GM12878 (cell line): ENCODE measurements at places on chromosomes 16 and 17. TPM values are rescaled to one million over a fixed set of nuclear protein-coding genes. Genes with fewer than 3 reads are reported as not detected.

OR1A1 gene
- not detected in 2 replicates for total RNA-seq

ASGR1 gene
- total RNA-seq: 0.43 TPM in 1 of 2 replicates, not detected in the other

TLCD3A gene
- 23.6 and 27.9 TPM in 2 replicates for total RNA-seq

SLC16A13 gene
- 11.9 and 12.1 TPM in 2 replicates for total RNA-seq

CLEC19A gene
- not detected in 2 replicates for total RNA-seq

ASPA gene
- total RNA-seq: not detected in 2 replicates

GPR139 gene
- total RNA-seq: not detected in 2 replicates

TSEN54 gene
- 37.3 and 41.2 TPM in 2 replicates for total RNA-seq

CSH1 gene
- not detected in 2 replicates for total RNA-seq

MED13 gene
- 47.5 and 49.5 TPM in 2 replicates for total RNA-seq

KRTAP1-1 gene
- not detected in 2 replicates for total RNA-seq

ACAP1 gene
- total RNA-seq: 245 and 257 TPM in 2 replicates

DNA sequence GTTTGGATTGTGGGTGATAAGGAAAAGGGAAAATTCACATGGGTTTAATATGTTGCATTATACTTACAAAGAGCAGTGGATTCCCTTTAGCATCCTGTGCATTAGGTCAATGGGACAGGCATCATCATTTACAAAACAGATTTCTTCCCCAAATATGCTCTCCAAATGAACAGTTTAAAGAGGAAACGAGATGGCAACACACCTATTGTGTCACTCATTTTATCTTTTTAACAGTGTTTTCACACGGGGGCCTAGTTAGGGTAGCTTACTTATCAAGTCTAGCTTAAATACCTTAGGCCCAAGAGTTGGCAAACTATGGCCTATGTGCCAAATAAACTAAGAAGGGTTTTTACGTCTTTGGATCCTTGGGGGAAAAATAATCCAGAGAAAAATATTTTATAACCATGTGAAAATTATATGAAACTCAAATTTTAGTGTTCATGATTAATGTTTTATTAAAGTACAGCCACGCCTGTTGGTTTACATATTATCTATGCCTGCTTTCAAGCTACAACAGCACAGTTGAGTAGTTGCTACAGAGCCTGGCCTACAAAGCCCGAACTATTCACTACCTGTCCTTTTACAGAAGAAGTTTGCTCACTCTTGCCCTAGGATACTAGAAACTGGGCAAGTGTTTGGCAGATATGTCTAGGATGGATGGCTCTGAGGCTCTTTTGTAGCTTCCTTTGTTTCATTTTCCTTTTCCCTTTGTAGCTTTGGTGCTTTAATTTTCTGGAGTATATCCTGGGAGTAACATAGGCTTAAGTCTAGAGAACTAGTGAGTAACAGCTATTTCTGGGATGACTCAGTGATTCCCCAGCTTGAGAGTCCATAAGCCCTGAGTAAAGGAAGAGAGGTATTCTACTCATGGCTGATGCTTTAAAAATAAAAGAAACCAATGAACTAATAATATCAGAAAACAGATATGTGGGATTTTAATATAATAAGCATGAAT, 12.4 kb downstream of the NUP93 start:
- no peaks in the 10 kb centered on the region for H3K4me1 ChIP-seq
- no peaks in the 10 kb centered on the region for H3K36me3 ChIP-seq
- no peak overlapping the region for H3K27ac ChIP-seq
- no peak for DNase-seq
- no peaks in the 10 kb centered on the region for H3K27me3 ChIP-seq
- no peak overlapping the region for H3K4me3 ChIP-seq

GRCh38 chr17:74842599-74843351, 16.9 kb downstream of the GRIN2C start:
- no peaks in the 10 kb centered on the region for H3K27me3 ChIP-seq
- H3K4me3 ChIP-seq: no peak overlapping the region
- no peak for DNase-seq

DNA sequence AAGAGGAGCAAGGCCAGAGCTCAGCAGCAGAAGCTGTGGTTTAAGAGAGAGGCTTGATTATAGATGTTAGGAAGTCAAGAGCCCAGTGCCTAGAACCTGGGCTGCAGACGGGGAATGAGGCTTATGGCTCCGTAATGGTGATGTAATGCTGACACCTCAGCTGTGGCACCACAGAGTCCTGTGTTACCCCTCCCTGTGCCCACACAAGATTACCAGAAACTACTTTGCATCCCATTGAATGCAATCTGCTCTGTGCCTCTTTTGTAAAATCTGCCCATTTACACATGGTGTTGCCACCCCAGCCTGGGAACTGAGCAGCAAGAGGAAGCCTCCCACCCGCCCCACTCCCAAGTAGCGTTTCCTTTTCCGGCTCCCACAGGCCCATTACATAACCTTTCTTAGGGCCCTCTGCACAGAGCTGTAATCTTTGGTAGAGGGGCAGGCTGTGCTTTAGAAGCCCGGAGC, 57.0 kb downstream of the PITPNC1 start:
- H3K4me3 ChIP-seq: no peak overlapping the region
- H3K4me1 ChIP-seq: peaks cover 29% of the 10 kb centered on the region
- H3K36me3 ChIP-seq: no peaks in the 10 kb centered on the region

DNA sequence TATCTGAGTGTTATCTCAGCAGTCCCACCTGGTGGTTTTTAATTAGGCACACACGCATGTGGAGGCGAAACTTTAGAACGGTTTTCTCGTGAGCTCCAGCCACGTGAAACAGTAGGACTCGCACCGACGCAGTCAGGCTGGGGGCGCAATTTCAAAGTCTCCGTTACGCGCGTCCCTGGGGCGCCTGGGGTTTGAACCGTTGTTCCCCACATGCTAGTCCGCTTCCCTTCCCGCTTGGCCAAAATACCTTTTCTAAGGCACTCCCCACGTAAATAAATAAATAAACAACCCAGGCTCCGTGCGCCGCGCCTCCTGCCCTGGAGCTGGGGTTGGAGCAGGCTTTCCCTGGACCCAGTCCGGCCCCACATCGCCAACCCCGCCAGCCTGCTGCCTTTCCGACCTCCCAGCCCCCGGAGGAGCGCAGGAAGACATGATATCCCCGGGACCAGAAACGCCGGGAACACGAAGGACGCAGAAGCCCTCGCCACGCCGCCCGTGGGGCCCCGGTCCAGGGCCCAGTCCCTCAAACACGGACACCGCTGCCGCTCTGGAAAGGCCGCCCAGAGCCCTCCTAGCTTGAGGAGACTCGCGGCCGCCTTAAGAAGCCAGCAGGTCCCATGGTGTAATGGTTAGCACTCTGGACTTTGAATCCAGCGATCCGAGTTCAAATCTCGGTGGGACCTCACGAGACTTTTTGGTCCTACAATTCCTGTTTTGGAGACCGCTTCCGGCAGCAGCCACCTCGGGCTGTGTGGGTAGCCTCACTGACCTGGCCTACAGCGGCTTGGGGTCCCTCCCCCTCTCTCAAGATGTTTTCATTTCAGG, 18.2 kb downstream of the GNGT2 start:
- H3K27ac ChIP-seq: peak overlapping the region; percentile 98
- no peaks in the 10 kb centered on the region for H3K27me3 ChIP-seq
- H3K36me3 ChIP-seq: no peaks in the 10 kb centered on the region
- peak; percentile 77 for DNase-seq
- peaks cover 28% of the 10 kb centered on the region for H3K4me1 ChIP-seq

DNA sequence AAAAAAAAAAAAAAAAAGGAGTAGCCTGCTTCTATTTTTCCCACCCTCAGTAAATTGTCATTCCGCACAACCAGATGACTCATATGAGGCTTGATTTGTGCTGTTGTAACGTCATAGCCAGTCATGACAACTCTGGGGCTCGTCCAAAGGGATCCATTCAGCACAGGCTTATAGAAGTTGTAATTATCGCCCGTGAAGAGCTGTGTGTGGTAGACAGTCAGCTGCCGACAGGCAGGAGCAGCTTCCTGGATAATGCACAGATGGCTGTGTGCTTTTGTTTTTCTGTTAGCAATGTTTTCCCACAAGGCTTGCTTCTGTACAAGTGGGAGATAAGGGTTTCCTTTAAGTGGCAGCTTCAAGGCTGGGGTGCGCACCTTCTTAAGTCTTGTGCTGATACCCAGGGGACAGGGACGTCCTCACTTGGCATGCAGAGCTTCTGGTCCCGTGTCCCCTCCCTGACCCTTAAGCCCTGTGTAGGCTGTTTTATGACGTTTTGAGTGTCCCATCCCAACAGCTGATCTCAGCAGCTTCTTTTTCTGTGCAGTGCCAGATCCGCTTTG, 26.0 kb downstream of the SNX29 start:
- peaks cover 15% of the 10 kb centered on the region for H3K36me3 ChIP-seq
- DNase-seq: no peak
- no peak overlapping the region for H3K27ac ChIP-seq

DNA sequence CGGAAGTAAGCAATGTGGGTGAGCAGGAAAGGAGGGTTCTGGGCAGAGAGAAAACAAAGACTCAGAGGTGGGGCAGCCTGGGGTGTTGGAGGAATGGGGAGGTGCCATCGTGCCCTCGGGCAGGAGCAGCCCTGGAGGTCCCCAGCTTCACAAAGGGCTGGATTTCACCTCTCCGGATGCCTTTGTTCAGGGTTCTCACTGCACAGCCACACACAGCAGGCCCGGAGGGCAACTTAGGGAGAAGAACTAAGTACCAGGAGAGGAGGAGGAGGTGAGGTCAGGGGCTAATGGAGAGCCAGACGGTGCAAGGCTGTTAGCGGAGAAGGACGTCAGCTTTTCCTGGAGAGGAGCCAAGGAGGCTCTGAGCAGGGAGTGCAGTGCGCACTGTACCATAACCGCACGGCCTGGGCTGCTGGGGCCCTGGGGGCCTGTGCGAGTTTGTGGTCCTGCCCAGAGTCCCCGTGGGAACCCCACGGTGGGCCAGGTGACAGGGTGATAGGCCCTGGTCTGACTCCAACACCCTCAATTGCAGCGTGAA, 9.3 kb downstream of the ARRB2 start:
- H3K36me3 ChIP-seq: peaks cover 8% of the 10 kb centered on the region
- no peak overlapping the region for H3K4me3 ChIP-seq
- DNase-seq: no peak
- no peak overlapping the region for H3K27ac ChIP-seq
- no peaks in the 10 kb centered on the region for H3K27me3 ChIP-seq

GRCh38 chr16:57020651-57021050, 31.3 kb downstream of the NLRC5 start:
- H3K4me3 ChIP-seq: no peak overlapping the region
- no peaks in the 10 kb centered on the region; the same call in 1 of the 2 replicates for H3K4me1 ChIP-seq
- no peaks in the 10 kb centered on the region for H3K27me3 ChIP-seq

- no peaks in the 10 kb centered on the region for H3K36me3 ChIP-seq
- H3K27me3 ChIP-seq: no peaks in the 10 kb centered on the region
- DNase-seq: no peak
- peaks cover 10% of the 10 kb centered on the region for H3K4me1 ChIP-seq
- no peak overlapping the region for H3K27ac ChIP-seq
These were observed 21.8 kb downstream of the SDR42E2 start for GRCh38 chr16:22183901-22184614.

- H3K27ac ChIP-seq: no peak overlapping the region
- H3K4me1 ChIP-seq: no peaks in the 10 kb centered on the region
- DNase-seq: peak; percentile 12
These were observed 174.3 kb upstream of the NLRP1 start for GRCh38 chr17:5758651-5759050.

GRCh38 chr17:64240261-64240740, 22.8 kb downstream of the TEX2 start:
- H3K27me3 ChIP-seq: no peaks in the 10 kb centered on the region
- H3K27ac ChIP-seq: no peak overlapping the region
- no peak overlapping the region for H3K4me3 ChIP-seq
- H3K4me1 ChIP-seq: no peaks in the 10 kb centered on the region

- H3K4me3 ChIP-seq: no peak overlapping the region
- no peak overlapping the region for H3K27ac ChIP-seq
- no peaks in the 10 kb centered on the region for H3K36me3 ChIP-seq
- H3K27me3 ChIP-seq: no peaks in the 10 kb centered on the region; the same call in 1 of the 2 replicates
These were observed 77.3 kb downstream of the WIPI1 start for GRCh38 chr17:68379692-68380677.

GRCh38 chr16:49504626-49505025, 131.0 kb downstream of the C16orf78 start:
- peaks cover 14% of the 10 kb centered on the region for H3K4me1 ChIP-seq
- H3K4me3 ChIP-seq: no peak overlapping the region
- H3K36me3 ChIP-seq: no peaks in the 10 kb centered on the region
- DNase-seq: no peak
- no peaks in the 10 kb centered on the region for H3K27me3 ChIP-seq

GRCh38 chr17:15930426-15930825, 14.5 kb upstream of the ADORA2B start:
- no peak overlapping the region for H3K4me3 ChIP-seq
- H3K36me3 ChIP-seq: no peaks in the 10 kb centered on the region
- no peak for DNase-seq

DNA sequence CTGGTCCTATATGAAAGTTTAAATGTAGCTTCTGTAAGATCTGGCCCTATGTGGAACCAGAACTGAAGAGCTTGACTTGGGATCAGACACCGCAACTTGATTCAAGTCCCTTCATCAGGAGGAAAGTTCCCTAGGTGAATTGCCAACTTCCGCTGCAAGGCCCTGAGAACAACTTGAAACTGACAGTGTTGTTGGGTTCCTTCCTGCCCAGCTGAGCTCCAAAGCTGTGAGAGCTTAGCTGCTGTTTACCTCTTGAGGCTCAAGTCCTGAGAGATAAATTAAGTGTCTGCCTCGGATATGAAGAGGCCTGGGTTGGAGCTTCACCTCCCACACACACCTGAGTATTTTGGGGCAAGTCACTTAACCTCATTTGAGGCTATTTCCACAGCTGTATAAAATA, 44.7 kb downstream of the REXO5 start:
- H3K27ac ChIP-seq: no peak overlapping the region
- no peaks in the 10 kb centered on the region for H3K27me3 ChIP-seq
- no peak for DNase-seq
- H3K36me3 ChIP-seq: peaks cover 4% of the 10 kb centered on the region; the same call in 1 of the 2 replicates
- no peak overlapping the region for H3K4me3 ChIP-seq

DNA sequence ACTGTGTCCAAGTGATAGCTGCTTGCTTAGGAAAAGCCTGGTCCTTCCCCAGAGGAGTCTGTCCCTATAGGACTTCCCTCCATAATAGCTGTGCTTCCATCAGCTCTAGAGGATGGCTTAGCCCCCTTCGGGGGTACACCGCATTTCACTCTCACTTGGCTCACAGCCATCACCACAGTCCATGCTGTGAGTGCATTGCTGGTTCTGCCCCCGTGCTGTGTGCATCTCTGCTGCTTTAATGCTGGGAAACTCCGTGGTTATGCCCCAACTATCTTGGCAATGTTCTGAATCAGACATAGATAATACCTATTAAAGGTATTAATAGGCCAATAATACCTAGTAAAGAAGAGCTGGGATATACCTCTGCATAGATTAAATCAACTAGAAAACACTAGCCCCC, 58.3 kb downstream of the SIAH1 start:
- no peak overlapping the region for H3K27ac ChIP-seq
- no peaks in the 10 kb centered on the region for H3K27me3 ChIP-seq
- no peak overlapping the region for H3K4me3 ChIP-seq
- H3K4me1 ChIP-seq: no peaks in the 10 kb centered on the region

DNA sequence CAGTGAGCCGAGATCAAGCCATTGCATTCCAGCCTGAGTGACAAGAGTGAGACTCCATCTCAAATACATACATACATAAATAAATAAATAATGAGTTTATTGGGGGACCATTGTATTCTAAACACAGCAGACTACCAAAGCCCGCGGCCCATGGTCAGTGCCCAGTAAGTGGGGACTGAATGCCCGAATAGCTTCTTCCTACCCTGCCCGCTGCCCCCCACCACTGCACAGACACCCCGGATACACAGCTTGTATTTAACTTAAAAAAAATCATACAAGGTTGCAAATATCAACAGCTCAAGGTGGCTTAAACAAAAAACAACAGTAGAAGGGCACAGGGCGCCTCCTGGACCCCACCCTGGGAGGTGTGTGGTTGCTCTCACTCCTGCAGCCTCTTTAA, 22.6 kb upstream of the TLK2 start:
- H3K27ac ChIP-seq: 0 out of 2 replicates have a peak overlapping the region, but pooled peaks have one; percentile 39
- DNase-seq: no peak
- no peaks in the 10 kb centered on the region for H3K27me3 ChIP-seq
- no peak overlapping the region for H3K4me3 ChIP-seq
- peaks cover 44% of the 10 kb centered on the region for H3K4me1 ChIP-seq
